WTC11 (cell line): ENCODE measurements at places on chromosomes 4 and X. TPM values are rescaled to one million over a fixed set of nuclear protein-coding genes. Genes with fewer than 3 reads are reported as not detected.

DNA sequence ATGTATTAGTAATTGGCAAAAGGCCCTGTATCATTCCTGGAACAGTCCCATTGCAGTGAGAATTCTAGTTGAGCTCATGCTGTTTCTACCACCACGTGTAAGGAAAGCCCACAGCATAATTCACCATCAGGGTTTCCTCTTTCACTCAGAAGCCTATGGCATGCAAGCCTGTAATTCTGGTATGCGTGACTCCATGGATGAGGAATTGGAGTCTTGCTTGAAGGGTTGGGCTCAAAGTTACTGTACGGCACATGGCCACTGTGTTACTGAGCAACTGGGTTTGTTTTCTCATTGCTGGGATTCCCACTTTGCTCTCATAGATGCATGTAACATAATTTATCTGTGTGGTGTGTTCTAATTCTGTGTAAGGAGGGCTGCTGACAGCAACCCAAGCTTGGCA, 132.3 kb upstream of the NR3C2 start:
- no peak for DNase-seq

DNA sequence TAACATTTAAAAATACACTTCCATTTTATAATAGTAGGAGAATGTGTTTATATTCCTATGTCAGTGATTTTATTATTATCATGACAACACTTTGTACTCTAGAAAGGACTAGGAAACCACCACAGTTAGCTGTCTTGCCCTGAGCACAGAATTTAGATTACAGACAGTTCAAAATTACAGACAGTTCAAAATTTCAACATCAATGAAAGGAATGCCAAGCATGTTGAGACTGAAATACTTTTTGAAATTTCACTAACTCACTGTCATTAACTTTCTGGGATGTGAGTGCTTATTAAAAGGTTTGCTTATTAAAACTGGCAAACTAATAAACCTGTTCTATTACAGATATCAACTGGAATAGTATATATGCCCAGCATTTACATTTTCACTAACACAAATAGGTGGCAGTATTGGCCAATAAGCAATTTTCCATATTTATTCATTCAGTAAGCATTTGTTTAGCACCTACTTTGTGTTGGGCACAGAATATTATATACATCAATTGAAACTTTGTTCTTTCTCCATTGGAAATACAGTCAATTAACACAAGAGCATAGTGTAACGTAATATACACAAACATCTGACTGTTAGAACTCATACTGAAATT, 179.4 kb downstream of the FBXW7 start:
- no peak for DNase-seq

GRCh38 chr4:78937837-78938236, 1.4 kb downstream of the PAQR3 start:
- no peak for DNase-seq

- no peak for DNase-seq
Observed at GRCh38 chrX:111520506-111520905, 9.1 kb downstream of the SERTM2 start.

DNA sequence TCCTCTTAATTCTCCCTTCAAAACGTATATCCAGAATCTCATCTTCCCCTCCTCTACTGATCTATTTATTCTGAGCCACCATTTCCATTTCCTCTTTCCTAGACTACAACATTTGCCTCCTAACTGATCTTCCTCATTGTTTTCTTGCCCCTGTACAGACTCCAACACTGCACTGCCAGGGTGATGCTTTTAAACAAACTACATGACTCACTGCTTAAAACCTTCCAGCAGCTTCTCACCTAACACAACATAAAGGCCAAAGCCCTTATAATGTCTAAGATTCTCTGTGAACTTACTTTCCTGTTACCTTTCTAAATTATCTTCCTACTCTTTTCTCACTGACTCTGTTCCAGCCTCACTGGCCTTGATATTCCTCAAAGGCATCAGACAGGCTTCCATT, 161.0 kb upstream of the HS3ST1 start:
- no peak for DNase-seq

GYPE gene
- not detected in 3 replicates for total RNA-seq
